ENCODE measurements at places on chromosomes 2 and 18. TPM values are rescaled to one million over a fixed set of nuclear protein-coding genes. Genes with fewer than 3 reads are reported as not detected.

DNA sequence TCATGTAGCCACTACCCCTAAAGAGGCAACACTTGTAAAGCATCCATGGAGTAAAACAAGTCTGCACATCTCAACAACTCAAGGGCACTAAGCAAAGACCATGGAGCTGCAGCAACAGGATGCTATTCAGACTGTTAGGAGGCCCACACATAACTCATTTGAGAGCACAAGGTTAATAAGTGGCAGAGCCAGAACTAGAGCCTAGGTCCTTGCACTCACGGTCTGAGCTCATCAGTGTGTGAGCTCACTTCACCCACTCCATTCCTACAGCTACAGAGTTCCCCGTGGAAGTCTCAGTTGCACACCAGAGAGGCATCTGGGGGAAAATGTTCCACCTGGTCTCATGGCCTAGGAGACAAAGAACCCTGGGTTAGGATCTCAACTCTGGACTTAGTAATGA lies 35.0 kb downstream of the TTC32 start:
- no peaks in the 10 kb centered on the region for H3K4me1 ChIP-seq
- H3K27me3 ChIP-seq: no peaks in the 10 kb centered on the region
- no peak for DNase-seq
- H3K36me3 ChIP-seq: no peaks in the 10 kb centered on the region
- H3K4me3 ChIP-seq: no peak overlapping the region

DNA sequence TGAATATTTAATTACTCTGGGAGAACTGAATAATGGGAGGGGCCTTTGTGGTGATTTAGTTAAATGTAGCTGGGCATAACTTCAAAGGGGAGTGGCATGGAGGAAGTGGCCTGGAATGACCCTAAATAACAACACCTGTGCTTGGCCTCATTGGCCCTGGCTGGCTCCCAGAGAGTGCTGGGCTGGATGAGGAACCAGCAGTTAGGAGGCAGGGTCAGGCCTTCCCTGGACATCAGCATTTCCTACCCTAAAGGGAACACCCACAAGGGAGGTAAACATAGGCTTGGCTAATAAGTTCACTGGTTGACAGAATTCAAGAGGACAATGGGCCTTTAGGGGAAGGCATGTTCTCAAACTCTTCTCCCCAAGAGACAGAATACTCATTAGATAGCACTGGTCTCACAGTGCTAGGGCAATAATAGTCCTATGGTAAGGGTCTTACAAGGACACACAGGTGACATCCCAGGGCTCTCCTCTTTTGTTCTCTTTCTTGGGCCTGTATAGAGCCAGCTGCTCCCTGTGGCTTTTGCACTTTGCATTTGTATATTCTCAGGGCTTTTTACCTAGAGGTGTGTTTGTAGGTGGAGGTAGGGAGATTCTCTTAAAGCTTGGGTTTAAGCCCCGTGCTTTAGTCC lies 106.8 kb downstream of the ZNF519 start:
- H3K27ac ChIP-seq: no peak overlapping the region
- H3K36me3 ChIP-seq: no peaks in the 10 kb centered on the region
- DNase-seq: no peak
- H3K4me1 ChIP-seq: no peaks in the 10 kb centered on the region
- H3K4me3 ChIP-seq: no peak overlapping the region

DNA sequence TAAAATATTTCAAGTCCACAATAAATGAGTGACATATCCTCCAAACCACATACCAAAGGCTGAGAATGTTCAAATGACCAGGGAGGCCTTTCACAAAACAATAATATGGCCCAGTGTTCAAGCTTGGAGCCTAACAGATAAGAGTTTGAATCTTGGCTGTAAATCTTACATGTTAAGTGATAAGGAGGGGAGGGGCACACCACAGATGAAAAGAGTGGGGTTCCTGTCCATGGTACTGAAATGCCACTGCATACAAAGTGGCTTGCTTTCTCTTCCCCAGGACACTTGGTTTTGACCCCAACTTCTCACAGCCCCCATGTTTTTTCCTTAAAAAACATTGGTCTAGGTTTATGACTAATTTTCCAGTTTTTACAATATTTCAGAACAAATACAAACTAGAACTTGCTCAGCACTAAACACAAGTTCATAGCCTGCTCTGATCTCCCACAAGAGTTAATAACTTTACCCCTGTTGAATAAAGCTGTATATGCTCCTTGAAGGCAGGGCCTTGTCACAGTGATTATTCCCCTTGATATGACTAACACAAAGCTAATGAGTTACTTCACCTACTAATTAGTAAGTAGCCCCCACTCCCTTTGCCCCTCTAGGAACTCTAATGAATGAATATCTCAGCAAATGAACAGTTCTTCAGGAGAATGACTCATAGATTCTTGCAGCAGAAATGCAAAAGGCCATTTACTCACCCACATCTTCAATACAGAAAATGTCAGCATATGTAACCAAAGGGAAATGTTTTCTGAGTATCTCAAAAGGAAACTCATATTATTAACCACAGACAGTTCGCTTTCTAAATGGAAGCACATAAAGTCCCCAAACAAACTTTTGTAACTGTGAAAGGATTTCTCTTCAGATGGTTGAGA lies 142.2 kb downstream of the SATB2 start:
- no peaks in the 10 kb centered on the region for H3K36me3 ChIP-seq
- H3K27ac ChIP-seq: no peak overlapping the region
- H3K4me1 ChIP-seq: no peaks in the 10 kb centered on the region
- DNase-seq: no peak

DNA sequence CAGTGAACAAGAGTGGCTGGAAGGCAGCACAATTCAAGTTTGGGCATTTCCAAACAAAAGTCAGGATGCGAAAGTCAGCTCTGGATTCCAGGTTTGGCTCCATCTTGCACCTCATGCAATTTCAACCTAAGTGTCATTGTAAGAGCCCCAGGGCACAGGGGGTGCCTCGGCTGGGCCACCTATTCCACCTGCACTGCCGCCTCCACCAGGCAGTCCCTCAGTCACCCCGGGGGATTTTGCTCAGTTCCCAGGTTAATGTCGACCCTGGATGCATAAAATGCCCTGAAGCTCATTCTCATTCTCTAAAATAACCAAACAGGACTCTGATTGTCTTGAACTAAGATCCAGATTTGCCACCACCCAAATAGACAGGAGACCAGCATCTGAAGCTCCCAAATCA lies 77.6 kb downstream of the EDAR start:
- no peaks in the 10 kb centered on the region for H3K4me1 ChIP-seq
- no peaks in the 10 kb centered on the region for H3K36me3 ChIP-seq
- no peak overlapping the region for H3K4me3 ChIP-seq
- H3K27me3 ChIP-seq: no peaks in the 10 kb centered on the region

- no peaks in the 10 kb centered on the region for H3K27me3 ChIP-seq
- no peaks in the 10 kb centered on the region for H3K36me3 ChIP-seq
- H3K27ac ChIP-seq: no peak overlapping the region
- no peak overlapping the region for H3K4me3 ChIP-seq
- no peaks in the 10 kb centered on the region for H3K4me1 ChIP-seq
Measured at GRCh38 chr2:121709776-121710469, 26.8 kb downstream of the NIFK start.

DNA sequence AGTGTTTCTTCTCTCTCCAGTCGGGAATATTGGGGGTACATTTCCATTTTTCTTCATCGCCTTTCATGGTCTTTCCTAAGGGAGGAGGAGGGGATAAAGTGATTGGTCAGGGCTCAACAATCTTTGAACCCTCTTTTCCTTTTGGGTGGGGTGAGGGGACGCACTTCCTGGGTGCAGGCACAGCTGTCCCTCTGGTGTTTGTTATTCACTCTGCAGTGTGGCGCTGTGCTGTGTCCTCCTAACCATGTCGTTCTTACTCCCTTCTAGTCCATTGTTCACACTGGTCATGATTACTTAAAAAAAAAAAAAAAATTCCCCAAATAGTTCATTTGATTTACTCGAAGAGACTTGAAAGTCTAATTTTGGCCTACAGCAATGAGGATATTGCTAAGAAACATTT lies 44.4 kb downstream of the ZBTB14 start:
- H3K36me3 ChIP-seq: no peaks in the 10 kb centered on the region
- H3K4me1 ChIP-seq: no peaks in the 10 kb centered on the region
- no peak for DNase-seq
- H3K27ac ChIP-seq: no peak overlapping the region
- no peak overlapping the region for H3K4me3 ChIP-seq

DNA sequence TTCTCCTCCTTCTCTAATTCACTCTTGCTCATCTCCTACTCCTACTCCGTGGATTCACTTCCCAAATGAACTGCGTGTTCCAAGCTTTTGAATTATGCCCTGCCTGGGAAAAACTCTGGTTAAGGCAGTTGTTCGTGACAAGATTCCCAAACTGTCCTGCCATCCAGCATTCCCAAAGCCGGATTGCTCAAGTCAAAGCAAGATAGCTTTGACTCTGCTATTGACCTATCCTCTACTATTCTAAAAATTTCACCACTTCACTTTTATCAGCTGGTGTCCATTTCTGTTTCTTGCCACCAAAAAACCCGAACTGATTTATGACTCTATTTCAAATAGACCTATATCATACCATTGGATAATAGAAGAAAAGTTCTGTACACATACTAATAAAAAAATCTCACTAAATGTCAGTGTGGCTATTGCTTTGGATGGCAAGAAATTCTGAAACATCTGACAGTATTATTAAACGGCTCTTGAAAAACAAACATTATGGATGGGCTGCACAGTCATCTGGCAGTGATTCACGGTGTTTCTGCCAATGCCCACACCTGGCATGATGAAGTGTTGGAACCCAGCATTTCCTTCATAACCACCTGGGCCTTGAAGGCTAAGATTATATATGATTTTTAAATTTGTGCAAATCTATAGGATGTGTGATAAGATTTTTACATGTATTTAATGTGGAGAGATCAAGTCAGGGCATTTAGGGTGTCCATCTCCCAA lies 87.4 kb downstream of the NCKAP5 start:
- H3K4me3 ChIP-seq: no peak overlapping the region
- H3K36me3 ChIP-seq: no peaks in the 10 kb centered on the region
- no peak overlapping the region for H3K27ac ChIP-seq
- H3K4me1 ChIP-seq: no peaks in the 10 kb centered on the region

DNA sequence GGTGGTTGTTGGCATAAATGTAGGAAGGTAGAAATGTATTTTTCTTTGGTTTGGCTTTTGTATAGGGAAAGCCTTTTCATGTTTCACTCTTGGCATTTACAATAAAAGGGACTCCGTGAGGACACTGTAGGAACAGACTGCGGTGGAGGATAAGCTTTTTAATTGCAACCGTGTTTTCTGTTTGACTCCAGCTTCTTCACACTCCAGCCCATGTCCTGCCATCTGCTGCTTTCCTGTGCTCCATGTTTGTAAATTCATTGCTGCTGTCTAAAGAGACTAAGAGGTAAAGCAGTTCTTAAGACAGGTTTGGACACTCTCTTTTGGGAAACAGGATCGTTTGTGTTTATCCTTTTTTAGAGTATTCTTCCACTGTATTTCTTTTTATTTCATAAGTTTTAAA lies 33.3 kb downstream of the WDR75 start:
- no peak for DNase-seq
- no peak overlapping the region for H3K27ac ChIP-seq
- H3K4me1 ChIP-seq: no peaks in the 10 kb centered on the region

- no peaks in the 10 kb centered on the region for H3K27me3 ChIP-seq
- H3K36me3 ChIP-seq: no peaks in the 10 kb centered on the region
- H3K27ac ChIP-seq: no peak overlapping the region
- H3K4me3 ChIP-seq: no peak overlapping the region
Measured at GRCh38 chr2:175690113-175690837, 311.8 kb downstream of the LNPK start.

GRCh38 chr2:29817801-29818680 lies 103.3 kb downstream of the ALK start:
- H3K4me1 ChIP-seq: no peaks in the 10 kb centered on the region
- H3K27ac ChIP-seq: no peak overlapping the region
- H3K27me3 ChIP-seq: no peaks in the 10 kb centered on the region
- H3K4me3 ChIP-seq: no peak overlapping the region
- no peak for DNase-seq

GRCh38 chr2:214836568-214836967 lies 27.1 kb upstream of the BARD1 start:
- DNase-seq: no peak
- H3K4me1 ChIP-seq: no peaks in the 10 kb centered on the region
- H3K4me3 ChIP-seq: no peak overlapping the region
- H3K27me3 ChIP-seq: no peaks in the 10 kb centered on the region

The RNF152 gene
- 7.7 TPM for total RNA-seq

The IGFBP5 gene
- 554 TPM for total RNA-seq

The B3GNT2 gene
- total RNA-seq: 17.7 TPM

The ACTG2 gene
- total RNA-seq: 3.7 TPM

The ZC3H8 gene
- total RNA-seq: 5.2 TPM

The FHL2 gene
- total RNA-seq: 141 TPM

The PRSS56 gene
- 0.20 TPM for total RNA-seq

Data from right atrium auricular region (tissue), 2 donors.